ENCODE measurements at places on chromosomes 13 and 19.
A peak's percentile ranks its signal among the peaks of the same experiment; 100 is the strongest.

GRCh38 chr19:14407605-14408484 is 11.3 kb downstream of the DDX39A start:
- DNase-seq = peak; percentile 21

DNA sequence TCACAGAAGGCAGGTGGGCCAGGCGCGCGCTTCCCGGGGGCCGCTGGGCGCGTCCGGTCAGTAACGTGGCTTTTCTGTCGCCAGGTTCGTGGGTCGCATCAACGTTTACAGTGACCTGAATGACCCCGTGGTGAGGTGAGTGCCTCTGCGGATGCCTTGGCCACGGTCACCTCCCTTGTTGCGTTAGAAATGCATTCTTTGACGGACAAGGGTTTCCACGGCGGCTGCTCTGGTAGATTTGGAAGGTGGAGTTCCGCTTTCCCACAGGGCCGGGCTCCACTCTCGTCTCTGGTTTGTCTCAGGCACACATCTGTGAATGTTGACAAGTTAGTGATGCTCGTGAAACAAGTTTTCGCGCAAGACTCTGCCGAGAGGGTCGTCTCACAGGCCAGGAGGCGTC is 130.0 kb downstream of the ATP11A start:
- DNase-seq = no peak

GRCh38 chr19:41434450-41434849 is 5.3 kb downstream of the DMAC2 start:
- no peak for DNase-seq

GRCh38 chr19:29539670-29540069 is 13.9 kb downstream of the VSTM2B start:
- no peak for DNase-seq

DNA sequence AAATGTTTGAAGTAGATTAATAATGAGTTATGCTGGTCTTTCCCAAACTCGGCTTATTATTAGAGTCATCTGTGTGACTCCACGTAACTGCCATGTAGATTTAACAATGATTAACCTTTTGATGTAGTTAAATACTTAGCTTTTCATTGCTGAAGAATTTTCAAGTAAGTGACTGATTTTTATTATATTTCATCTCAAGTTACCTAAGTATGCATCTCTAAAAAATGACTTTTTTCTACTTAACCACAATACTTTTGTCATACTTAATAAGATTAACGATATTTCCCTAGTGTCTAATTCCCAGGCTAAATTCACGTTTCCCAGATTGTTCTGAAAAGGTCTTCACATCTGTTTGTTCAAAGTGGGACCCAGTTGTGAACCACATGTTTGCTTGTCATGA is 17.8 kb downstream of the BIVM start:
- DNase-seq = no peak

DNA sequence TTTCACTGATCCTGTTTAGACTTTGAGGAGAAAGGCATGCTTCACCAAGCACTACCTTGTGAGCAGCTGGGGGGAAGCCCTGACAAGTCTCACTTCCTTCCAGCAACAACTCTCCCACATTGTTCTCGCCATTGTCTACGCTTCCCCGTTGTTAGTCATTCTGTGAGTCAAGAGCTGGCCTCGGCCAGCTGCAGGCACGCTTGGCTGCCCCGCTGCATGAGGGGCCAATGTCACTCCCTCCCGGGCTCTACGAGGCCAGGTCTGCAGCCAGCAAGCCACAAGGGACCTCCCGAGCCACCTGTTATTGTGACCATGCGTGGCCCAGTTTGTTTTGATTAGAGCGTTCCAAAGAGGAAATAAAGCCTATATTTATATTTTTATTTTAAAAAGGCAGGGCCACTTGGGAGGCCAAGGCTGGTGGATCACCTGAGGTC is 220.9 kb downstream of the FOXO1 start:
- no peak for DNase-seq

DNA sequence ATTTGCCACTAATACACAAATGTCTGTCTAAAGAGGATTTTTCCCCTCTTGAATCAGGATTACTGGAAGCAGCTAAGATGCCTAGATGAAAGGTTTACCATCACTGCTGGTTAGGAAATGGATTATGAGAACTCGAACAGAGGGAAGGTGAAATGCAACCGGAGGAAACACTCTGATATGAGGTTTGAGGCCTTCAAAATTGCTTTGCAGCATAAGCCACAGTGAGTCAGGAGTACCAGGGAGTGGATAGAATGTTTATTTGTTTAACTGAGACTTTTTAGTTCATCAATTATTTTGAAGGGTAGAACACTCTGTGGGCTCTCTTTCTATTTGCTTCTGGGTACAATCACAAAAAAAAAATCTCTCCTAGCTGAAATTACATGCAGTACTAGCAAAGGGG is 18.1 kb downstream of the CDADC1 start:
- no peak for DNase-seq

DNA sequence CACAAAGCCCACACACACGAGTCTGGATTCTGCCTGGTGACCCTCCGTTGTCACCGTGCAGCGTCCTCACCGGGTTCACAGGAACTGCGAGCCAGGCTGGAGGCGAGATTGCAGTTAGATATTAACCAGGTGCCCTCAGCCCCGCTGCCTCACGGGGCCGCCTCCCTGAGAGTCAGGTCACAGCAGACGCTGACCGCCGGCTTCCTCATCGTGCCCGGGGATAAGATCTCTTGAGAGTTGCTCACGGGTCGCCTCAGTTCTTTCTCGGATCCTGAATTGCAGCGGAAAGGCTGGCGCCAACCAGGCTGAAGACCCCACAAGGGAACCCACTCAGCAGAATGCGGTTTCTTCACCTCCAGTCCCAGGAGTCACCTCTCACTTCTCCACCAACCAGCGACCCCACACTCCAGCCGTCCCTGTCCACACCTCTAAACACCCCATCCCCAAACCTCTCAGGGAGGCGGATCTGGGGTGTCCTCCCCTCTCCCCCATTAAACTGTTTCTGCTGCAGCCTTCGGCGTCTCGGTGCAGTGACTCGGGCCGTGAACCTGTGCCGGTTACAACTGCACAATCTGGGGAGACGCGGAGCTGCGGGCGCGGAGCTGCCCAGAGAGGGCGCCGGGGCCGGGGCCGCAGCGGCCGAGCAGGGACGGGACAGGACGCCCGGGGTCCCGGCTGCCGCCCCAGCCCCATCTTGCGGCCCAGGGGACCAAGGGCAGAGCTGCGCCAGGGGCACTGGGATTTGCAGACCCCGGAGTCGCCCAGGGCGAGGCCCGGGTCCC is 591 bp downstream of the ZNF823 start:
- peak; percentile 69 for DNase-seq

DNA sequence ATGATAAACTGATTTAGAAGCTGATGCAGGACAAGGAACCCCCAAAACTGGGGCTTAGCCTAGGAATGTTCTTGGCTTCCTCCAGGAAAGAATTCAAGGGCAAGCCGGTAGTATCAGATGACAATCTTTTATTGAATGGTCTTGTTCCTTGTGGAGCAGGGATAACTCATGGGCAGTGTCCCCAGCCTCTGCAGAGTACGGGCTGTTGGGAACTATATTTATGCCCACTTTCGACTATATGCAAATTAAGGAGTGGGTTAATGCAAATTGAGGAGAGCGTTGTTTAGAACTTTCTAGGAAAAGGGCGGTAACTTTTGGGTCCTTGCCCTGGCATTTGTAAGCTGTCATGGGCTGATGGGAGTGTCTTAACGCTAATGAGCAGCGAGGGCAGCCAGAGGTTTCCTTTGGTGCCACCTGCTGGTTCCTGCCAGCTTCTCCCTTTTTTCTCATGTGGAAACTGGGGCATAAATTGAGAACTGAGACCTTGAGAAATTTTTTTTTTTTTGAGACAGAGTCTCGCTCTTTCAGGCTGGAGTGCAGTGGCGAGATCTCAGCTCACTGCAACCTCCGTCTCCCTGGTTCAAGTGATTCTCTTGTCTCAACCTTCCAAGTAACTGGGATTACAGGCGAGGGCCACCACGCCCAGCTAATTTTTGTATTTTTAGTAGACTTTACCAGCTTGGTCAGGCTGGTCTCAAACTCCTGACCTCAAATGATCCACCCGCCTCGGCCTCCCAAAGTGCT is 79.4 kb upstream of the ABCC4 start:
- peak; percentile 82 for DNase-seq

GRCh38 chr13:40215311-40215710 is 451.1 kb downstream of the FOXO1 start:
- no peak for DNase-seq

GRCh38 chr19:16594131-16594586 is 21.9 kb upstream of the SLC35E1 start:
- DNase-seq = no peak

DNA sequence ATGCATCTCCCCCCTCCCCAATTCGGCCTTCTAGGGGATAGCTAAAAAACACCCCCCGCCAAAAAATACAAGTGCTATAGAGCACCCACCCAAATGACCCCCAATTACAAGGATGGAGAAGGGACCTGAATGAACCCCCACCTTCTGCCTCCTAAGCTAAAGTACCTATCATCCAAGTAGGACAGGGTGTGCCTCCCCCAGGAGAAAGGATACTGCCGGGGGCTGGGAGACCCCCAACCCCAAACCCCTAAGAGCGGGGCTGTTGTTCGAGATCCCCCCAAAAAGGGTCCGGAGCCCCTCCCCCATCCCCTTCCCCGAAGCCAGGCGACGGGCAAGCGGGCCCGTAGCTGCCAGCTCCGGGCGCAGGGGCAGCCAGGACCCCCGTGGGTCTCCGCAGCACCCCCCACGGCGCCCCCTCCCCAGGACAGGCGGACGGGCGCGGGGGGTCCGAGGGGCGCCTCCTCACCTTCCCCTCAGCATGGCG is 1.9 kb downstream of the ZC3H4 start:
- DNase-seq = no peak

DNA sequence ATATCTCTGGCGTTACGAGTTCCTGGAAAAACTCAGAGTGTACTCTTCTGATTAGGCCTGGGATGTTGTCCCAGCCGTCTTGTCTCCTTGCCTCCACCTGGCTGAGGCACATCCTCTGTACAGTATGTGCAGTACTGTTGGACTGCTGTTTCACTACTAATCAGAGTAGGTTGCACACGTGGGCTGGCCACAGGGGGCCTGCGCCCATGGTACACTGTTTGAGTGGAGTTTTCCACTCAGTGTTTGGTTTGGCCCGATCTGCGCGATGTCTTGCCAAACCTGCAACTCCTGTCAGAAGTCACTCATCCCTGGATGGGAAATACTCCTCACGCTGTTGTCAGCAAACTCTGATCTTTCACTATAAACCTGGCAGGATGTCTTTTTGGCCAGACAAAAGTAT is 189.6 kb upstream of the CSNK1A1L start:
- DNase-seq = no peak

DNA sequence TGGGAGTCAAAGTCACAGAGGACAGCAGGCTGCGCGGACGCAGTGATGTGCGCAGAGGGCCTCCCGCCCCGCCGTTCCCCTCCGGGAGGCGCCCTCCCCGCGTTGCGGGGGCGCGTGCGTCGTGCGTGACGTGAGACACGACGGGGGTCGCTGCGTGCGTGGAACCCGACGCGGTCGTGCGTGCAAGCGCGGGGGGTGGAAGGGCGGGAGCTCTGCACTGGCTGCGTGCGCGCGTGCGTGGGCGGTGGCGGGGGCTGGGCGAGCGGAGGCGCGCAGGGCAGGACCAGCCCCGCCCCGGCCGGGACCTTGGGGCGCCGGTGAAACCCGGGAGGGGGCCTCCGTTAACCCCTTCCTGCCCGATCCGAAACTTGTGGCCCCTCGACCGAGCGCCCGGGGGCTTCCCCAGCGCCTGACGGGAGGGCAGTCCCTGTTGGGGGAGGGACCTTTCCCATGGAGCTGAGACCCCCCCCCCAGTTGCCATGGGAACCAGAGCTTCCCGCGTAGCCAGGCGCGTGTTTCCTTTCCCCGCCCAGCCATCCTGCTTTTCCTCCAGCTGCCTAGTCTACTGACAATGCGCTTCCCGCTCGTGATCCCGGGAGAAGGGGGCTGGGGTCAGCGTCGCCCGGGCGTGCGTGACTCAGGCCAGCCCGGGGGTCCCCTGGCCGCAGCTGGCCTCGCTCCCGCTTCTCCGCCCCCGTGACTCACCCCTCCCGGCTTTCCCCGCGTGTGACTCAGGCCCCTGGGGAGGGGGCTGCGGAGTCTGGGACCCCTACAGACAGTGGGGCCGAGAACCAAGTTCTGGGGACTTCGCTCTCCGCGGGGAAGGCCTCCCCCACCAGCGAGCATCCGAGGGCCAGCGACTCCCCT is 7.3 kb upstream of the HOOK2 start:
- peak; percentile 86 for DNase-seq

- DNase-seq = no peak
These were observed 740 bp upstream of the CCDC61 start for GRCh38 chr19:45994456-45994997.

GRCh38 chr13:93951108-93951507 is 528.4 kb downstream of the DCT start:
- no peak for DNase-seq

GRCh38 chr19:42872608-42873007 is 6.9 kb downstream of the PSG1 start:
- no peak for DNase-seq
